ENCODE measurements at places on chromosomes 7 and 10. TPM values are rescaled to one million over a fixed set of nuclear protein-coding genes. Genes with fewer than 3 reads are reported as not detected.

The NCF1 gene
- not detected for total RNA-seq

The LIPJ gene
- total RNA-seq, result not detected

The DCLRE1A gene
- total RNA-seq, result 3.9 TPM

The C10orf62 gene
- not detected for total RNA-seq

The HPSE2 gene
- 0.12 TPM for total RNA-seq

The TEX36 gene
- 0.32 TPM for total RNA-seq

The GPR37 gene
- total RNA-seq, result 1.5 TPM

The RELN gene
- 0.16 TPM for total RNA-seq

The OR2A5 gene
- not detected for total RNA-seq

The ICA1 gene
- 0.12 TPM for total RNA-seq

The FBXL13 gene
- 0.73 TPM for total RNA-seq

The HOXA2 gene
- 0.12 TPM for total RNA-seq

The ZSWIM8 gene
- 102 TPM for total RNA-seq

The ZNF853 gene
- 0.32 TPM for total RNA-seq

The SPDYE6 gene
- not detected for total RNA-seq

The TPST1 gene
- total RNA-seq, result 109 TPM

The RBP3 gene
- not detected for total RNA-seq

The NPY gene
- total RNA-seq, result not detected

The UTF1 gene
- total RNA-seq, result not detected

The PAX4 gene
- total RNA-seq, result not detected

The BMPR1A gene
- total RNA-seq, result 87.5 TPM

The GIMAP5 gene
- under 0.01 TPM for total RNA-seq

The VSTM4 gene
- 71.4 TPM for total RNA-seq

The COL26A1 gene
- total RNA-seq, result not detected

The MACC1 gene
- total RNA-seq, result 0.24 TPM

The AOAH gene
- total RNA-seq, result not detected

The FOXP2 gene
- total RNA-seq, result 13.1 TPM

The FAM171A1 gene
- total RNA-seq, result 22.1 TPM

The OSBPL3 gene
- total RNA-seq, result 56.2 TPM

The GPR15LG gene
- not detected for total RNA-seq

The NHLRC2 gene
- total RNA-seq, result 20.0 TPM

The CALHM3 gene
- total RNA-seq, result not detected

The FRMPD2 gene
- not detected for total RNA-seq

The TRIM73 gene
- total RNA-seq, result 0.24 TPM

The ADCY1 gene
- 0.81 TPM for total RNA-seq

The DKK1 gene
- 11.9 TPM for total RNA-seq

The OR6V1 gene
- total RNA-seq, result not detected

The UCN3 gene
- total RNA-seq, result not detected

The NKX2-3 gene
- total RNA-seq, result not detected

The AKR1C4 gene
- total RNA-seq, result not detected

The GNAI1 gene
- 46.1 TPM for total RNA-seq

The GDF2 gene
- not detected for total RNA-seq

The TUBAL3 gene
- total RNA-seq, result not detected

The KMT2E gene
- 103 TPM for total RNA-seq

The DOCK4 gene
- 65.7 TPM for total RNA-seq

The GIMAP1 gene
- not detected for total RNA-seq

The NUDCD3 gene
- 68.0 TPM for total RNA-seq

The FGFBP3 gene
- total RNA-seq, result 0.97 TPM

The FAM25C gene
- not detected for total RNA-seq

The PRSS37 gene
- total RNA-seq, result not detected

The HMX2 gene
- total RNA-seq, result not detected

The SEMA4G gene
- 1.8 TPM for total RNA-seq

The TACR2 gene
- 0.12 TPM for total RNA-seq

The GJD4 gene
- total RNA-seq, result 0.16 TPM

The LUC7L2 gene
- total RNA-seq, result 58.3 TPM

The FGF8 gene
- total RNA-seq, result not detected

All from hair follicle dermal papilla cell (primary cell).